ENCODE measurements at places on chromosomes 6 and 20. TPM values are rescaled to one million over a fixed set of nuclear protein-coding genes. Genes with fewer than 3 reads are reported as not detected.

PLAGL2 gene
- polyA plus RNA-seq, result 24.2 TPM

MLIP gene
- polyA plus RNA-seq, result 0.93 TPM

SLA2 gene
- 0.44 TPM for polyA plus RNA-seq

NOX3 gene
- 3.1 TPM for polyA plus RNA-seq

THEMIS gene
- not detected for polyA plus RNA-seq

FAM162B gene
- polyA plus RNA-seq, result 7.4 TPM

LRRN4 gene
- 12.4 TPM for polyA plus RNA-seq

SLC22A23 gene
- polyA plus RNA-seq, result 14.0 TPM

NKX2-2 gene
- not detected for polyA plus RNA-seq

CASS4 gene
- 3.8 TPM for polyA plus RNA-seq

DEFB132 gene
- polyA plus RNA-seq, result not detected

VSX1 gene
- not detected for polyA plus RNA-seq

EPB41L2 gene
- polyA plus RNA-seq, result 163 TPM

MUC22 gene
- polyA plus RNA-seq, result not detected

NRN1 gene
- polyA plus RNA-seq, result 3.5 TPM

CYP21A2 gene
- polyA plus RNA-seq, result 0.61 TPM

SS18L1 gene
- 17.0 TPM for polyA plus RNA-seq

COL21A1 gene
- 152 TPM for polyA plus RNA-seq

SLC17A9 gene
- polyA plus RNA-seq, result 2.7 TPM

EFCAB8 gene
- not detected for polyA plus RNA-seq

ADGRF4 gene
- 0.30 TPM for polyA plus RNA-seq

DSN1 gene
- 19.2 TPM for polyA plus RNA-seq

LGSN gene
- polyA plus RNA-seq, result 1.5 TPM

SDCBP2 gene
- 3.8 TPM for polyA plus RNA-seq

Measured in left renal cortex interstitium (tissue), 4 donors.